Suppressor macrophage (primary cell): ENCODE measurements at places on chromosomes 6 and 20.

DNA sequence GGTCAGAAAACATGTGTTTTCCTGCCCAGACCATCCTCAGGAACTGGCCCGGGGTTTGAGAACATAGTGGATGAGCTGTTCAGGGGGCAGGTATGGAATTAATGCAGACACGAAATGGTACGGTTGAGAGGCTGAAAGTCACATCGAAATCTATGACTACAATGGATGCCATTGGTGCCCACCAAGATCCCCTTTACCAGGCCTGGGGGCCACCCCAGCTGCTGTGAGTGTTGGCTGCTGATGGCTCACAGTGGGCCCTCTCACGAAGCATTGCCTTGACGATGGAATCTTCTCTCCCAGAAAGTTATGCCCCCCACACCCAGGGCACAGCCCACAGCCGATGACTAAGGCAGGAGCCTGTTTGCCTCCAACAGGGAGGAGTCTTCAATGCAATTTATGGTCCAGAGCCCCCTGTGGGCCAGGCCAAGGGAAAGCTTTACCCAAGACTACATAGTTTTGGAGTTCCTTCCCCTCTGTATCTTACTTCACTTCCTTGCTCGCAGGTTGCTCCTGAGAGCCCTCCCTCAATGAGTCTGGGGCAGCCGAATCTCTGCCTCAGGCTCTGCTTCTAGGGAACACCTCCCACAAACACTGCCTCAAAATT, 92.6 kb downstream of the BFSP1 start:
- DNase-seq = no peak

GRCh38 chr20:39535301-39535700, 573.2 kb downstream of the DHX35 start:
- DNase-seq = no peak

DNA sequence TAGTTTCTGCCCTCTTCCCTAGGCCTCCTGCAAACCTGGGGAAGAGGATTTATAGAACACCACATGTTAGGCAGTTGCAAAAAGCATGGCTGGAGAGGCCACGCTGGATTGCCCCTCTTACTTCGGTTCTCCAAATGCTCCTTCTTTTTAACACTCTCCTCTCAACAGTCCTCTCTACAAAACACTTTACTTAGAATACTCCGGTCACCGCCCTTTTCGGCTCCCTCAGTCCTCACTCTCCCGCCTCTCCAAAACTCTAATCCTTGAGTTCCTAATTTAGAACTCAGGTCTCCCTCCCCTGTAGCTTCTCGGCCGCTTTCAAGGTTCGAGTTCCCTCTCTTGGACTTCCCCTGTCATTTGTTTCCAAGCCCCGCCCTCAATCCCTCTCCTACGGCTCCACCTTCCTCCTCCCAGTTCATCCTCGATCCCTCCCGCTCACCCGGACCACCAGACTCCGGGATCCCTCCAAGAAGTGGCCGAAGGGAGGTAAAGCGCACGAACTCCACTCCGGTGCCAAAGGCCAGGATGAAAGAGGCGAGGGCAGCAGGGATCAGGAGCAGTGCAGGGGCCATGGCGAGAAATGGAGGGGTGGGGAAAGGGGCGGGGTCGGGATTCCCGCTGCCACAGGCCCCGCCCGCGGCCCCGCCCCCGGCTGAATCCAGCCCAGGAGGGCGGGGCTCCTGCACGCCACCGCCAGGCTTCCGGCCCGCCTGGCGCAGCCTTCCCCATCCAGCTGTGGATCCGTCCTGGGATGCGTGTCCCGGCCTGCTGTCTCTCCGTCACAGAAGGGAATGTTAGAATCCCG, at the start of gene NRM:
Gene NRM, minus strand, starts transcription at position 582 of the 805 bp plus-strand sequence. Its CDS starts 10 bp downstream, at position 572.
- peak; percentile 88 for DNase-seq

DNA sequence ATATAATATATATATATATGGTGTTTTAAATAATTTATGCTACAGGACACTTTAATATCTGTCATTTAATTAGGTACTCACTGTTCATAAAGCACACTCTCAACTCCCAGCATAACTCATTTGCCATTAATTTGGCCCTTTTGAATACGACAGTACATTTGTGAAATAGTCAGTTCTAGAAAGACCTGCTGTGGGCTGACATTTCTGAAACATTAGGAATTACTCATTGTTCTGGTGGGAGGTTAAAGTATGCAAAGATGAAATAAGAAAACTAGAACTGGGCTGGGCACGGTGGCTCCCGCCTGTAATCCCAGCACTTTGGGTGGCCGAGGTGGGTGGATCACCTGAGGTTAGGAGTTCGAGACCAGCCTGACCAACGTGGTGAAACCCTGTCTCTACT, 497.5 kb downstream of the UTRN start:
- DNase-seq = no peak

DNA sequence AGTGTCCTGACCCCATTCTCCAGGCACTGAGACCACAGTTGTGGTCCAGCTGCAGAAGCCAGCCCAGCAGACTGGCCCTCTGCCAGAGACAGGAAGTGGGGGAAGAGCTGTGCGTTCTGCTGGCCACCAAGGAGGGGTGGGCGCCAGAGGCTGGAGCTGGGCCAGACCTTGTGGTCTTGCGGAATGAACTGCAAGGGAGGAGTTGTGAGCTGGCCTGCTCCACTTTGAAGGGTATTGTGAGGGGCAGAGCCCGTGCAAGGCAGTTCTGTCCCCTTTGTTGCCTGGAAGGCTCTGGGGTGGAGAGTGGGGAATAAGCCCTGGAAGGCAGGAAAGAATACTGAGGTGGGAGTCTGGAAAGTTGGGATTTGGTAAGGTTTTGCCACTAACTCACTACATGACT, 3.6 kb upstream of the MDFI start:
- DNase-seq = no peak

DNA sequence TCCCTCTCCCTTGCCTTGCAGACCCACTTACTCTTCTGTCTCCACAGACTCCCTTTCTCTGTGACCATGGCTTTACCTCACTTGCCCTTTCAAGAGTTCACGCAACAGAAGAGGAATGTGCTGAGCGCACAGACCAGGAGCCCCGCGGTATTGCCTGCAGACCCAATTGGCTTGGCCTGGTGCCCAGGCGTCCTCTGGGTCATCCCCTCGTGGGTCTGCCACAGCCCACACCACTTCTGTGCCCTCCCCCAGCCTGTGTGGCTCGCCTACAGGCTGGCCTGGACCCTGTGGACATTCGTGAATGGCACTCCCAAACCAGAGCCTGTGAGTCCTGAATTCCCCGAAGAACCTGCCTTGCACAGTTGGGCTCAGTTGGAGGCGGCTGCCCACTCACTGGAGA, 15.3 kb upstream of the NINL start:
- no peak for DNase-seq

DNA sequence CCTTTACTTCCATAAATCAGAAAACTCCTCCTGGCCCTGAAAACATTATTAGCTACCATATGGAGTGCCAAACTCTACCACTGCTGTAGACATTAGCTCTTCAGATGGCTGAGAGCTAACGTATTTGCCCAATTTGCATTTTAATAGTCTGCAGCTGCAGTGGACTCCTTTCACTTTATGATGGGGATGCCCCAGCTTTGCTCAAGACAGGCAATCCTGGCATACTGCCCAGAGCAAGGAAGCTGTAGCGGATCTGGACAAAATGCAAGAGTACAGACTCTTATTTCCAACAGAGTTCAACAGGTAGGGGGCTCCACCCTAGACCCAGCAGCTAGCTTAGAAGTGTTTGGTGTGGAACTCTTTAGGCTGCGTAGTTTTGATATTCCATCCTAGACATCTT, 246.7 kb downstream of the FOXC1 start:
- peak; percentile 47 for DNase-seq

GRCh38 chr6:38508894-38509293, 130.8 kb downstream of the BTBD9 start:
- peak; percentile 46 for DNase-seq

GRCh38 chr6:158040804-158041347, 59.2 kb downstream of the SYNJ2 start:
- no peak for DNase-seq

- DNase-seq = no peak
Observed at GRCh38 chr6:10395171-10395703, 19.6 kb downstream of the TFAP2A start.

DNA sequence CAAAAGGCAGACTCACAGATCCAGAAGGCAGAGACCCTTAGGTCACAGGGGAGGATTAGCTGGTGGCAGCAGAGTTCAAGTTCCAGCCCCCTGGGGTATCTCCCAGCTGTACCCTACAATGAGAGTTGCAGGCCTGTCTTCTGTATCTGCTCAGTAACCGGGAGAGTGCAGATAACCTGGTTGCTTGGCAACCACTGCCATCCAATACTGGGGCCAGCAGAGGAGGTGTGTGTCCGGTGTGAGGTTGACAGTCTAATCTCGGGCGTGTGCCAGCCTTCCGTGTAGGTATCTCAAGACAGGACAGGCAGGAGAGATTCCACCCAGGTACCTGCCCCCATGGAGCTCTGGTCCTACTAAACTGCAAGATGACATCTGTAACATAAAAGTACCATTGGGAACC, 56.6 kb upstream of the TBC1D7 start:
- no peak for DNase-seq

DNA sequence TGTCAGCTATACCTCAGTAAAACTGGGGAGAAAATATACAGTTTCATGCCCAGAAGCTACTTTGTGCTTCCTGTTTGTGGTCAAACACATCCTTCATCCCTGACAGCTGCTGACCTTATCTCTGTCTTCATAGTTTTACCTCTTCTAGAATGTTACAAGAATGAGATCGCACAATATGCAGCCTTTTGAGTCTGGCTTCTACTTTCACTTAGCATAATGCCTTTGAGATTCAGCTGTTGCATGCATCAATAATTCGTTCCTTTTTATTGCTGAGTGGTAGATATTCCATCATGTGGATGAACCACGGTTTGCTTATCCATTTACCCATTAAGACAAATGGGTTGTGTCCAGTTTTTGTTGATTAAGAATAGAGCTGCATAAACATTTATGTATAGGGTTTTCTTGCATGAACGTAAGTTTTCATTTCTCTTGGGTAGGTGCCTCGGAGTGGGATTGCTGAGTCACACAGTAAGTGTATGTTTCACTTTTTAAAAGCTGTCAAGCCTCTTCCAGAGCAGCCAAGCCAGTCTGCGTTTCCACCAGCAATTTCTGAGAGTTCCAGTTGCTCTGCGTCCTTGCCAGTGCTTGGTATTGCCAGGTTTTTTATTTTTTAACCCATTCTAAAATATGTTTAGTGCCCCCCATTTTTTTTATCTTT, 86.6 kb upstream of the PAX1 start:
- no peak for DNase-seq

DNA sequence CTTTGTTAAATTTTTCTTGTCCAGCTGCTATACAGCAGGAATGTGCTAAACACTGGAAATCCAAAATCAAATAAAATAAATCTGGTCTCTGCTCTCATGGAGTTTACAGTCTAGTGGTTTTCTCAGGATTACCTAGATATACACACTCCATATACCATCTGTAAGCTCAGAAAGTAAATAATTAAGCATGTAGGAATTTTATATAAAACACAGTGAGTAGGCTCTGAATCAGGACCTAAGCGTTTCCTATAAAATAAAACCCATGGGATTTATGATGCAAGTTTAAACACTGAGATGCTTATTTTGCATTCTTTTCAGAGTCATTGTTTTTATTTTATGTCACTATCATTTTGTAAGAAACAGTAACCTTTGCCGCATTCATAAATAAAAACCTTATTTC, 29.7 kb upstream of the UFL1 start:
- no peak for DNase-seq

GRCh38 chr6:28896505-28897368, 27.0 kb downstream of the TRIM27 start:
- DNase-seq = peak; percentile 54

DNA sequence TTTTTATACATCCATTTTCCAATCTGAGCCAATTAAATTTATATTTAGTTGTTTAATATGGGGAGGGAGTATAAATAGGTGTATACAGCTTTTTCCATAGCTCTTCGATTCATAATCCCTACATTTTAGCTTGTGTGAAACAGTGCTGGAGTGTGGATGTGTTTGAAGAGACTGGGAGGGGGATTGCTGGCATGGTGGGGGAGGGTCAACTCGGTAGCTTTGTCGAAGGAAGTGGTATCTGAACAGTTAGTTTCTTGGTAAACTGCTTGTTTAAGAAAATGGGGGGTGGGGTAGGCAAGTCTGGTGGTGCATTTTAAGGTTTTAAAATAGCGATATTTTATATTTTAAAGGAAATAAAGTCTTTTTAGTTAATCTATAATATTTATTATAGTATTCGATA, 1.4 kb upstream of the LIN28B start:
- no peak for DNase-seq
